ENCODE measurements at places on chromosomes 3 and 15.

DNA sequence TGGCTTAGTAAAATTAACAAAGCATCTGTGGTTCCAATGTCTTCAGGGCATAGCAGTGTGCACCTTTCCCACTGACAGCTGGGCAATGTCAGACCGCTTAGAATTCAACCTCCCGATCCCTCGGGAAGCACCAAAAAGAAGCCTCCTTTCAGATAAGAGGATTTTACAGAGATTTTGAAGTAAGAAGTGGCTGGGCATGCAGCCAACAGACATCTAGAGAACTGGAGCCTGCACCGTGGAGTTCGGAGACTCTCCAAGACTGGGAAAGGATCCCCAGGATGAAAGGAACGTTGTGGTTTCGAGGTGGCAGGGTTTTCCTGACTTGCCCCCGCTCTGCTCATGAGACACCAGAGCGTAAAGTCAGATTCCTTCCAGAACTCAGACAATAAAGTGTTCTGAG is 5.3 kb downstream of the FAM174B start:
- no peaks in the 10 kb centered on the region for H3K27me3 ChIP-seq
- DNase-seq: no peak
- no peaks in the 10 kb centered on the region for H3K36me3 ChIP-seq
- no peak overlapping the region for H3K4me3 ChIP-seq
- H3K4me1 ChIP-seq: no peaks in the 10 kb centered on the region

- H3K27ac ChIP-seq: no peak overlapping the region
- H3K36me3 ChIP-seq: no peaks in the 10 kb centered on the region
- no peak for DNase-seq
- H3K27me3 ChIP-seq: no peaks in the 10 kb centered on the region
- no peaks in the 10 kb centered on the region for H3K4me1 ChIP-seq
Measured at GRCh38 chr15:87227846-87228245, 1028.7 kb downstream of the NTRK3 start.

GRCh38 chr3:166526881-166527280 is 689.7 kb upstream of the BCHE start:
- DNase-seq: no peak
- no peak overlapping the region for H3K27ac ChIP-seq
- no peaks in the 10 kb centered on the region for H3K27me3 ChIP-seq

GRCh38 chr15:31031471-31032067 is 40.1 kb upstream of the MTMR10 start:
- no peaks in the 10 kb centered on the region for H3K27me3 ChIP-seq
- no peaks in the 10 kb centered on the region for H3K36me3 ChIP-seq
- no peak overlapping the region for H3K27ac ChIP-seq
- H3K4me1 ChIP-seq: no peaks in the 10 kb centered on the region

DNA sequence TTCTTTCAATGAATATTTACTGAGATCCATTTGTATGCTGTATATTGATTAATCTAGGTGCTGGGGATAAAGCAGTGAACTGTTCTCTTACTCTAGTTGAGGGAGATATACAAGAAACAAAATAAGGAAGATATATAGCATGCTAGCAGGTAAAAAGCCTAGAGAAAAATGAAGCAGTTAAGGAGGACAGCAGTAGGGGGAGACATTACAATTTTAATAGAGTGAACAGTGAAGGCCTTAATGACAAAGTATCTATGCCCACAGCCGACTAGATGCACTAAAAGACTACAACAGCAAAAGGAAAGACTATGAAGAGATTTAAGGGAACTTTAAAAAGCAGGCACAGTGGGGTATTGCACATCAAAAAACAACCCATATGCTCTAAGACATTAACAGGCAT is 81.4 kb downstream of the XRN1 start:
- H3K36me3 ChIP-seq: peaks cover 43% of the 10 kb centered on the region
- no peak for DNase-seq
- H3K4me3 ChIP-seq: no peak overlapping the region
- no peaks in the 10 kb centered on the region for H3K27me3 ChIP-seq
- H3K4me1 ChIP-seq: no peaks in the 10 kb centered on the region
- no peak overlapping the region for H3K27ac ChIP-seq

DNA sequence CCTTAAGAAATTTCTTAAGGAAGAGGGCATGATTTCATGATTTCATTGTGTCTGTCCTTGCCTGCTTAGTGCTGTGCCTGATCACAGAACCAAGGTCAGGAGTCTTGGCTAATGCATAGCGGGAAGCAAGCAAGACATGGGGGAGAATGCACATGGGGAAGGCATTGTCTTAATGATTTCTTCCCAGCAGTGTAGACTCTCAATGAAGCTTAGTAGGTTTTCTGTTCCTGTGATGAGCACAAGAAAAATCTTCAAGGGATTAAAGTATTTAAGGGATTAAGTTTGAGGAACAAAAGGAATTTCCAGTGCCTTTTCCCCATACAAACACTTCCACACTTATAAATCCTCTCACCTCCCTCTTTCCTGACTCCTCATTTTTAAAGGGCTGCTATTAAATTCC is 46.9 kb upstream of the SEMA6D start:
- H3K27me3 ChIP-seq: no peaks in the 10 kb centered on the region
- no peak for DNase-seq
- H3K4me1 ChIP-seq: no peaks in the 10 kb centered on the region
- H3K36me3 ChIP-seq: no peaks in the 10 kb centered on the region
- H3K4me3 ChIP-seq: no peak overlapping the region
